ENCODE measurements at places on chromosomes 2 and 18.

DNA sequence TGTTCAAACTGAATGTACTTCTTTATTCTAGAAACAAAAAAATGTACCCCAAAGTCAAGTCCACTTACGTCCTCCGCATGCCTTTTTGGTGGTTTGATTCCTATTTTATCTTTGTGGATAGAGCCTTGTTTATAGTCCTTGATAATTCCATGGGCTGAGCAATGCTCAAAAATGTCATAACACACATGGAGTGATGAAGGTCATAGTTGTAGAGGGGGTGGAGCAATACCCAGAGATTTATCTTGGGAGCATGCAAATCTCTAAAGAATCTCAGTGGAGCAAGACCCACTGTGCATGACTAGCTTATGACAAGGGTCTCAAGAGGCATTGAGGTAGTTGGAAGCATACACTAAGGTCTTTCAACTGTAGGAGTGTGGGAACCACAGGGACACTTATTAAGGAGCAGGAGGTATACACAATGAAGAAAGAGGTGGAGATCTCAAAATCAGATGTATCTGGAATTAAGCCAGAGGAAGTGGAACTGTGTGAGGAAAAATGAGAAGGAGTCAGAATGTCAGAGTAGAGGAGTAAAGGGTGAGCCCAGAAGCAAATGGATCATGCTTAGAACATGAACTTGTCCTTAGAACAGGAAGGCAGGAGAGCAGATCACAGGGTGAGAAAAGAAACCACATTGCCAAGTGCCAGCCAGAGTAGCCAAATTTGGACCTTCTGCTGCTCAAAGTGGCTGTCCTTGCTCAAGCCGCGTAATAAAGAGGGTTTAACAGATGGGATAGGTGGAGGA, 68.1 kb upstream of the STK39 start:
- H3K27me3 ChIP-seq, result peaks cover 3% of the 10 kb centered on the region
- no peak for DNase-seq
- no peaks in the 10 kb centered on the region for H3K36me3 ChIP-seq
- no peak overlapping the region for H3K27ac ChIP-seq

- H3K27ac ChIP-seq, result no peak overlapping the region
- no peaks in the 10 kb centered on the region for H3K4me1 ChIP-seq
- no peaks in the 10 kb centered on the region for H3K36me3 ChIP-seq
- no peaks in the 10 kb centered on the region for H3K27me3 ChIP-seq
Observed at GRCh38 chr2:164510895-164511294, 110.4 kb downstream of the GRB14 start.

DNA sequence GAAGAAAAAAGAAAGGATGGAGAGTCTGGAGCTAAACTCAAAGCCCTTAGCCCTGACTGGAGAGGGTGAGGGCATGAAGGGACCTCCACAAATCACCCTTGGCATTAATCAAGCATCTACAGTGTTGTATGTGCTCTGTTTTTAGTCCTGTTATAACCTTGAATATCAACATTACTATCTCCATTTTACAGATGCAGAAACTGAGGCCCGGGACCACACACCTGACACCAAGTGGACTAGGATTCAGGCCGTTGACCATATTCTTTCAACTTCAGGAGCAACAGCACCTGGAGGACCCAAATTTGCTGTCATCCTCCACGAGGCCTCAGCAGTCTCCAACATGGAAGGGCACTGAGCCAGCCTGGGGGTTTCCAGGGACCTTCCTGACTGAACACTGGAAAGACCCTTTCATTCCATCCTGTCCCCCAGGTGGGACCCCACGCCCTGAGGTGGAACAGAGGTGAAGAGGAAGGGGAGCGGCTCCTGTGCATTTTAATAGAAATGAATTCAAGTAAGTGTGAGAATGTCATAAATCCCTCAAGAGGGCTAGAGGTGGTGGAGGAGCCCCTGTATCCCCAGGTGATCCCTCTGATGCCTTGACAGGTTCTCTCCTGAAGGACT, 41.0 kb downstream of the SERTAD2 start:
- no peak for DNase-seq
- no peaks in the 10 kb centered on the region for H3K27me3 ChIP-seq
- no peak overlapping the region for H3K4me3 ChIP-seq
- peaks cover 12% of the 10 kb centered on the region for H3K4me1 ChIP-seq

DNA sequence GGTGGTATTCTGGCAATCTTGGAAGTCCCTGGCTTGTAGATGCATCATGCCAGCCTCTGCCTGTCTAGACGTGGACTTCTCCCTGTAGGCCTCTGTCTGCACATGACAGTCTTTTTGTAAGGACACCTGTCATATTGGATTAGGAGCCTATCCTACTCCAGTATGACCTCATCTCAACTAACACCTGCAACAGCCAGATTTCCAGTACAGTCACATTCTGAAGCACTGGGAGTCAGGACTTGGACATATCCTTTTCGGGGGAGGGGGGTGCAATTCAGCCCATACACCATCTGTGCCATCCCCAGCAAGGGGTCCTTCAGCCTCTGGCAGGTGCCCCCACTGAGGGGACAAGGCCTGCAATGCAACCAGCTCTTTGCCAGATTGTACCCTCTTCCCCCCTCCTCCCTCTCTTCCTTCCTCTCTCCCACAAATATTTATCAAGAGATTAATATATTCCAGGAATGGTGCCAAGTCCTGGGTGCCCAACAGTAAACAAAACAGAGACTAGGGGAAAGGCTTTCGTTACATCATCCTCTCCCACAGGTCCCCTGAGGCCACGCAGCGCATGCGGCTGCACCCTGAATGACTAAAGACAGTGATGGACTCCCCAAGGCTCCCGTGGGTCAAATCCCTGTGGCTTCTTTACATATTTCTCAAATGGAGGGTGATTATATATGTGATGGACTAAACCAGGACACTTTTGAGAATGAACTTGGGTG, 20.5 kb upstream of the MYCN start:
- no peak overlapping the region for H3K27ac ChIP-seq
- H3K27me3 ChIP-seq, result peaks cover 15% of the 10 kb centered on the region
- H3K36me3 ChIP-seq, result no peaks in the 10 kb centered on the region
- no peak overlapping the region for H3K4me3 ChIP-seq
